ENCODE measurements at places on chromosomes 2 and 18. TPM values are rescaled to one million over a fixed set of nuclear protein-coding genes. Genes with fewer than 3 reads are reported as not detected.

Gene LRRC30
- total RNA-seq = not detected

Gene AQP12A
- not detected for total RNA-seq

Gene SMAD7
- total RNA-seq = 38.1 TPM

Gene SERPINB3
- total RNA-seq = not detected

Gene RAPGEF4
- 0.38 TPM for total RNA-seq

Gene TTC31
- 22.2 TPM for total RNA-seq

Gene CNTNAP5
- not detected for total RNA-seq

Gene OXER1
- 0.16 TPM for total RNA-seq

Gene PLA2R1
- 3.6 TPM for total RNA-seq

Gene SIX3
- total RNA-seq = not detected

Gene SPR
- 22.7 TPM for total RNA-seq

Gene CD28
- not detected for total RNA-seq

Gene ACKR3
- total RNA-seq = 0.49 TPM

Gene STEAP3
- 53.1 TPM for total RNA-seq
